ENCODE measurements at places on chromosomes 2 and 18.

- no peak overlapping the region for H3K4me3 ChIP-seq
- H3K27me3 ChIP-seq, result no peaks in the 10 kb centered on the region
- no peak for DNase-seq
- H3K27ac ChIP-seq, result no peak overlapping the region
These were observed 11.8 kb downstream of the GULP1 start for GRCh38 chr2:188303363-188304031.

DNA sequence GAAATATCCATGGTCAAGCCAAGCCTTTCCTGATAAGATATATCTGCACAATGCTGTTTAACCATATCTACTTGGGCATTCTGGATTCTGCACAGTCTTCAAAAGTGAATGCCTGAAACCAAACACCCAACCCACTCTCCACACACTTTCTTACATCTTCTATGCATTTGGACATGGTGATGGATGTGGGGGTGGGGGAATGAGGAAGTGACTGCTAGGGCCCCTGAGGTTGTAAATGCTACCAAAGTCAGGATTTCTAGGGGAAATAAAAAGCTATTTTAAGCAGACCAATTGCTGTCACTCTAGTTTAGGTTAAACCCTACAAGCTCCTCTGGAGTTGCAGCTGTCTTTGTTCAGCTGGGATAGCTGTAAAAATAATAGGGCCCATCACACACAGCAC, 26.7 kb upstream of the TGFA start:
- no peaks in the 10 kb centered on the region for H3K4me1 ChIP-seq
- H3K36me3 ChIP-seq, result no peaks in the 10 kb centered on the region
- H3K27me3 ChIP-seq, result no peaks in the 10 kb centered on the region
- H3K4me3 ChIP-seq, result no peak overlapping the region
- H3K27ac ChIP-seq, result no peak overlapping the region

DNA sequence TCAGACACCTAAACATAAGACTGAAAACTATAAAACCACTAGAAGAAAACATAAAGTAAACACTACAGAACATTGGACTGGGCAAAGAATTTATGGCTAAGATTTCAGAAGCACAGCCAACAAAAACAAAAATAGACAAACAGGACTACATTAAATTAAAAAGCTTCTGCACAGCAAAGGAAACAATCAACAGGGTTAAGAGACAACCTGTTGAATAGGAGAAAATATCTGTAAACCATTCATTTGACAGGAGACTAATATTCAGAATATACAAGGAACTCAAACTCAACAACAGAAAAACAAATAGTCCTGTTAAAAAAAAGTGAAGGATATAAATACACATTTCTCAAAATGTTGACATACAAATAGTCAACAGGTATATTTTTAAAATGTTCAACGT, 106.7 kb upstream of the FANCL start:
- H3K4me1 ChIP-seq, result no peaks in the 10 kb centered on the region
- DNase-seq, result no peak

GRCh38 chr2:171966688-171967087, 33.1 kb upstream of the METAP1D start:
- H3K27me3 ChIP-seq, result no peaks in the 10 kb centered on the region
- no peak overlapping the region for H3K4me3 ChIP-seq
- no peak overlapping the region for H3K27ac ChIP-seq
- no peak for DNase-seq
- H3K36me3 ChIP-seq, result peaks cover 50% of the 10 kb centered on the region
- no peaks in the 10 kb centered on the region for H3K4me1 ChIP-seq

- no peaks in the 10 kb centered on the region for H3K36me3 ChIP-seq
- H3K27me3 ChIP-seq, result peaks cover 59% of the 10 kb centered on the region
- H3K27ac ChIP-seq, result no peak overlapping the region
These were observed 114.4 kb upstream of the COPS8 start for GRCh38 chr2:236971131-236971821.
